ENCODE measurements at places on chromosomes 6 and 20.

GRCh38 chr6:40419377-40419776 lies 167.8 kb downstream of the LRFN2 start:
- DNase-seq = no peak

DNA sequence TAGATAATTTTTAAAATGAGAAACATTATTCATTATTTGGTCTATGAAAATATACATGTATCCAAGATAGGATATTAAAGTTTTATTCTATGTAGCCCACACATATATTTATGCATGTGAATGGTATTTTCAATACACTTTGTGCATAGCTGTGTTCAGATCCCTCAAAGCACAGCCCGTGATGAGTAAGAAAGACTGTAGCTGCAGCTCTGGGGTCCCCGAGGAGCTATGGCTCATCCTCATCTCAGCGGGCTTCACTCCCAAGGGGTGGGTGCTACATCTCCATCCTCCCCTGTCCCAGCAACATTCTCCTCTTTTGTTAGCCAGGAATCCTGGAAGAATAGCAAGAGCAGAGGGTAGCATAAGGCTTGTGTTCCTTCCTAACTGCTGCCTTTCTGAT lies 130.8 kb downstream of the SAMD5 start:
- no peak for DNase-seq

DNA sequence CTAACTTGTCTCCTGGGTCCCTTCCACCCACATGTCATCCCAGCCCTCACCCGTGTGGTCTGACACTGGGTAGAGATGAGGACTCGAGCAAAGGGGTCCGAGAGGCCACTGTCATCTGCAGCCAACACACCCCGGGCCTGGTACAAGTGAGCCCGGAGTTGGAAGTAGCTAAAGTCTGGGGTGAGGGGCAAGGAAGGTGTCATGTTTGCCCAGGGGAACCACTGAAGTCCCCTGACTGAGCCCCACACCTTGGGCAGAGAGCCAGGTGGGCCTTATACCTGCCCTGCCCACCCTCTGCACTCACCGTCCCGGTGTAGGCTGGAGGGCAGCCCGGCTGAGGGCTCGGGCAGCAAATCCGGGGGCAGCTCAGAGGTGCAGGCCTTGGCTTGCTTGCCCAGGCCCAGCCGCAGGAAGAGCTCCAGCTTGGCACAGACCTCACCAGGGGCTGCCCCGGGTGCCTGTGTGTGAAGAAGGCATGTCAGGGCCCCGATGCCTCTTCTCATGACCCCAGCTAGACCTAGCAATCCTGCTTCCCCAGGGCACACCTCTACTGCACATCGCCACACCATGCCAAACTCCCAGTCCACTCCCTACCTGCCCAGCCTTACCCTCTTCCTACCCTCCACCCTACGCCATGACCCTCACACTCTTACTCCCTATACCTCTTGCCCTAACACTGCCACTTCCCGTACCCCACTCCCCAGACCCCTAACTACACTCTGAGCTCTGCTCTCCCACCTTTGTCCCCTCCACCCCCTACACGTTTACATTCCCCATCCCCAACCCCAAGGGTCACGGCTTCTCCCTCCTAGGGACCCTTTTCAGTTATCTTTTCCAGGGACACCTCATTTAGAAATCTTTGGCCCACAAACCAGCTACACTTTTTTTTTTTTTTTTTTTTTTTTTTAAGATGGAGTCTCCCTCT lies 31.7 kb upstream of the SPAG4 start:
- no peak for DNase-seq

DNA sequence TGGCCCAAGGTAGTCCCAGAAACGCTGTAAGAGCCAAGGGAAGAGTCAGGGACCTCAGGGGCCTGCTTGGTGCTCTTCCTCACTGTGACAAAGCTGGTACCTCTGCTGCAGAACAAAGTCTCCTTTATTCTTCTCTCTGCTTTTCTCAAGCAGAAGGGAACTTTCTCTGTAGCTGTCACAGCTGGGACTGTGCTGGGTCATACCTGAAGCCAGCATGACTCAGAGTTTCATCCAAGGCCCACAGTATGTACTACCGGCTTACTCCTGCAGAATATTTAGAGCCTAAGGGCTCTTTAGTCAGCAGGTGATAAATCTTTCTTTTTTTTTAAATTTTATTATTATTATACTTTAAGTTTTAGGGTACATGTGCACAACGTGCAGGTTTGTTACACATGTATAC lies 183.2 kb downstream of the TINAG start:
- no peak for DNase-seq

DNA sequence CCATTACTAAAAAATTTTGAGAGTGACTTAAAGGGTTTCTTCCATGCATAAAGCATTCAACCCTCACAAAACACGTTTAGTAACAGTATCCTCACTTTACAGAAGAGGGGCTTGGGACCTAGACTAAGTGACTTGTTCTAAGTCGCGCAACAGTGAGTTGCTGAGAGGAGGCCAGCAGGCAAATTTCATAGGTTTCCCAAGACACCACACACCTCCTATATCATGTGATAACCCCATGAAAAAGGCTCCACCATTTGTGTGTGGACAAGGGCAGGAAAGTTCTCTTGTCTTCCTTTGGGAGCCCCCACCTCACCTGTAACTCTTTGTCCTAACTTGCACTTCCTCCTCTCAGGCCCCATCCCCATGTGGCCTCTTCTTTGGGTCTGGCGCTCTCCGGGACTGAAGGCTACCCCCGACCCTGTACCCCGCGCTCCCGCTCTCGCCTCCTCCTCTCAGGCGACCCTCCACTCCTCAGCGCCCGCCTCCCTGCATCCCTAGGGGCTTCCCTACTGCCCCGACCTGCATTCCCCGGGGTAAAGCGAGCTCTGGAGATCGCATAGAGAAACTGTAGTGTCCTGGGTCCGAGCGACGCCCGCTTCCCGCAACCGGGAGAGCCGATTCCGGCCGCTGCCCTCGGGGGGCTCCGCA lies 392 bp downstream of the PSMB8 start:
- DNase-seq = no peak

DNA sequence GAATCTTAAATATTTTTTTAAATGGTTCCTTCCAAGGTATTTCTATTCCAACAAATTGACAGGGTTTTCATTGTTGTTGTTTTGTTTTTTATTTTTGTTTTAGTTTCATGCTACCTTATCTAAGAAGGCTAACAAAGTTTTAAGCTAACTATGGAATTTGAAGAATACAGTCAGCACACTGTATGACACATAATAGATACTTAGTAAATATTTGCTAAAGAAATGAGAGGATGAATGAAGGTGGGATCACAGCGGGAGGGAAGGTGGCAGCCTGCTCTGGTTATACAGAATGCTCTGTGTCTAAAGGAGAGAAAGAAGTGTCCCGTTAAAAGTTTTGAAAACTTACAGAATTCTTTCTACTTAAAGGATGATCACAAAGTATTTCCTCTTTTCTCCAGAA lies 43.7 kb upstream of the DST start:
- no peak for DNase-seq

DNA sequence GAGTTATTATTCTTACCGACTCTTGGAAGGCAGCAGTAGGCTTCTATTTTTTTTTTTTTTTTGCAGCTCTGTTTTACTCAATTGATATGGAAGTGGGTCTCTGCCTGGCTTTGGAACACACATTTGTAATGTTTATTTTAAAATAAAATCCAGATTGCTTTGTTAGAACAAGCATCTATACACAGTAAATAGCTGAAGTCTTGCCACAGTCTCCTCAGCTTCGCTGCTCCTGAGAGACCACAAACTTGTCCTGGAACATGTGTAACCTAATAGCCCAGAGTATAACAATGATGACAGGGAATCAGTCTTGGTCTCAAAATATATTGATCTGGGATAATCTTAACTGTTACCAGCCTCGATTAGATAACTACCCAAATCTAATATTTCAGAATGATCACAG lies 299.8 kb upstream of the NOX3 start:
- no peak for DNase-seq

DNA sequence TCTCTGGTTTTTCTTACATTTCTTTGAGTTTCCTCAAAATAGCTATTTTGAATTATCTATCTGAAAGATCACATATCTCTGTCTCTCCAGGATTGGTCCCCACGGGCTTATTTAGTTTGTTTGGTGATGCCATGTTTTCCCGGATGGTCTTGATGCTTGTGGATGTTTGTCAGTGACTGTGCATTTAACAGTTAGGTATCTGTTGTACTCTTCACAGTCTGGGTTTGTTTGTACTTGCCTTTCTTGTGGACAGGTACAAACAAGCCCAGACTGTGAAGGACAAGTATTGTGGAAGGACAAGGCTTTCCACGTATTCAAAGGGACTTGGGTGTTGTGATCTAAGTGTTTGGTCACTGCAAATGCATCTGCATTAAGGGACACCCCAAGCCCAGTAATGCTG lies 49.9 kb upstream of the TOP1 start:
- no peak for DNase-seq

DNA sequence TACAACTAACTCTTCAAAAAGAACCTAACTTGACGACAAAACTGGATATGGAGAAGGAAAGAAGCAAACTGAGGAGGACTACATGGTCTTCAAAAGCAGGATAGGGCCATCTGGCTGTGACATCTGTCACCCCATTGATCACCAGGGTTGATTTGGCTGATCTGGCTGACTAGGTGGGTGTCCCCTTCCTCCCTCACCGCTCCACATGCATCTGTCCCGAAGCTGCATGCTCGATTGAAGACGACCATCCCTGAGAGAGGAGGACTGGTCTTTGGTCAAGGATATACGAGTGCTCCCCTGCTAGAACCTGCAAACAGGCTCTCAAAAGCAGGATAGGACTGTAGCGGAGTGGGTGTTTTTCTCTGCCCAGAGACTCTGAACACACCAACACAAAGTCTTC lies 21.7 kb downstream of the CPNE1 start:
- DNase-seq = no peak

Data from muscle of arm (tissue), 14 donors.